ENCODE measurements at places on chromosomes 2 and 18.

DNA sequence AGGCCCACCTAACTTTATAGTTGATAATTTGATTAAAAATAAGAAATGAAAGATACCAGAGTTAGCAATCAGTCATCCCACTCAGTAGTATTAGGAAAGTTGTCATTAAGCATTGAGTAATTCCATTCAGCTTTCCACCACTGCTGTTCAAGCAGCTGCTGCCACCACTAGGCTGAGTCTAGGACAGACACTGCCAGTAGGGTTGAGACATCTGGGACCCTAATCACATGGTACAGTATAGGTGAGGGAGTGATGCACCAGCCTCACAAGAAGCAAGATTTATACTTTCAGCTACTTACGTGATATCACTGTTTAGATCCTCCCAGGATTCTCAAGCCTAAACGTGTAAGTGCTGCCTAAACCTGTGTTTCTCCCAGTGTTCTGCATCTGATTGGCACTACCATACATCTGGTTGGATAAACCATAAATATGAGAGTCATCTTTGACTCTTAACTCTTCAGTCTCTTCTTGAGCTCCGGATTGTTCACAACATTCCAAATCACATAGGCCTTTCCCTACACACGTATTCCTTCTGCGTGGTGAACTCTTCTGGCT lies 3.2 kb downstream of the UBXN4 start:
- no peak for DNase-seq

GRCh38 chr2:105287692-105288091 lies 41.8 kb downstream of the TGFBRAP1 start:
- DNase-seq, result no peak

DNA sequence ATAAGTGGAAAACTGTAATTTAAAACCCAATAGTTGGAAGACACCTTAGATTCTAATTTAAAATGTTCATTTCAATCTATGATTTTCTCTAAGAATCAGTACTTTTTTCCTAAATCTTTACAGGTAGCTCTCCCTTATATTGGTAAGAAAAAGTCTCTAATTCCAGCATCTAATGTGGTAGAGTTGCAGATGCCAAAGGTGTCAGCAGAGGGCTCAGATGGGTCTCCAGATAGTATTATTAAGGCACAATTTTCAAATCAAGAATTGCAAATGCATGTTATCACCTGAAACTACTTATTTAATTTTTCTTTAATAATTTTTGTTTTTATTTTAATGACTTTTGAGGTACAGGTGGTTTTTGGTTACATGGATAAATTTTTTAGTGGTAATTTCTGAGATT lies 25.5 kb upstream of the ITGA4 start:
- DNase-seq, result no peak

- DNase-seq, result no peak
Measured at GRCh38 chr2:10467401-10467800, 19.3 kb upstream of the ODC1 start.

GRCh38 chr2:45578056-45578843 lies 32.8 kb downstream of the SRBD1 start:
- no peak for DNase-seq

DNA sequence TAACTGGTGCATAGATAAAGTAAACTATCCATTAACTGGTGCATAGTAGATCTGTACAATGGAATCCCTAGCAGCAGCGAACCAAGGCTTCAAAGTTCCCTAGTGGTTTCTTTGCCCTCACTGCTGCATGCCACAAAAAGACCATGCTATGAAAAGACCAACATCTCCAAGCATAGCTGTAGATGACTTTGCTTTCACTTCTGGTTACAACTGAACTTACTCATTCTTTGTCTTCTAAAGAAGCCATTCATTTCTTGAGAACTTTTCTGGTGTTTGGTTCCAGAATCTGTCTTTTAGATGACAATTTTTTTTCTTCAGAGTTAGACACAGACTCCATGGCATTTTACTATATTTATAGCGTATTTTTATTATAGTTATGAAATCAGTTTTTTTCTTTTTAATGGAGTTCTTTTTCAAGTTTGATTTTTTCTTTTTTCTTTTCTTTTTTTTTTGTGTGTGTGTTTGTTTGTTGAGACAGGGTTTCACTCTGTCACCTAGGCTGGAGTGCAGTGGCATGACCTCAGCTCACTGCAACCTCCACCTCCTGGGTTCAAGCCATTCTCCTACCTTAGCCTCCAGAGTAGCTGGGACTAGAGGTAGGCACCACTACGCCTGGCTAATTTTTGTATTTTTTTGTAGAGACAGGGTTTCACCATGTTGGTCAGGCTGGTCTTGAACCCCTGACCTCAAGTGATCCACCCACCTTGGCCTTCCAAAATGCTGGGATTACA lies 63.6 kb downstream of the SLC35F5 start:
- DNase-seq, result no peak

DNA sequence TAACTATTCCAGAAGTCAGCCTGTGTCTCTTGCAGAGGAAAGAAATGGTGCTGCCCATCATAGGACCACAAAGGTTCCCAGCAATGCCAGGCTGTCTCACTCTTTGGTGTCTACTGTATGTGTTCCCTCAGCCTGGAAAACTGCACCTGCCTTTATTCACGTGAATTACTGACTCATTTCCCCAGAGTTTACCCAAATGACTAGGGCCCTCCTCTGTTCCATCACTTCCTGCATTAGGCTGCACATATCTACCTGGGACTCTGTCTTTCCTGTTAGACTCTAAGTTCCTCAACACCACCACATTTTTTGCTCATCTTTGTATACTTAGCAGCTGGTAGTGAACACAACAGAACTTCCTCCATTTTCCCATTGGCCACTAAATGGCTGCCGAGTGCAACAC lies 188.3 kb downstream of the FHOD3 start:
- DNase-seq, result no peak

- DNase-seq, result no peak
Measured at GRCh38 chr18:12621742-12622306, 36.1 kb downstream of the SPIRE1 start.

DNA sequence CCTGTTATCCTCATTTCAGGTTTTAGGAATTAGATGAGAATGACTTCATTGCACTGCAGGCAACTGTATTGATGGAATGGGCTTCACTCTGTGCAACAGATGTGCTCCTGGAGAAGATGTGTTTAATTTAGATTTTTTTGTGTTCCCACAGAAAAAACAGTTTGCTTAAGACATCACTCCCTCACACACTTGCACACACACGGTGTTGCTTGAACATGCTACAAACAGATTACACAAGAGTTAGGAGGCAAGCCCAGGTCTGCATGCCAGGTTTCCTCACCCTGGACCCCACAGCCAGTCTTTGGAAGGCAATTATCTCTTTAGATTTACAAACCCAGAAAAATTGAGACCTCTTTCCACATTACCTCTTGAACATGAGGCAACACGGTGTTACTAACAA lies 93.7 kb upstream of the KLHL29 start:
- DNase-seq, result no peak

DNA sequence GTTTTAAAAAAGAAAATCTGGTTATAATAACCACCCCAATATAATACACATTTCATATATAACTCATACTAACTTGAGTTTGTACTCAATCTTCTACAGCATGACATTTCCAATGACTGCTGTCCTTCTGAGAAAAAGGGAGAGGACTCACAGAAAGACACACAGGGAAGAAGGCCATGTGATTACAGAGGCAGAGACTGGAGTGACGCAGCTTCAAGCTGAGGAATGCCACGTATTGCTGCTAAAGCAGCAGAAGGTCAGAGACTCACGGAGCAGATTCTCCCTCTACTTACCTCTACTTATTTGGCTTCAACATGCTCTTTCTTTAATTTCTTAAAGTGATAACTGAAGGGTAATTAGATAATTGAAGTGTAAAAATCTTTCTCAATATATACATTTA lies 753.5 kb upstream of the PKDCC start:
- no peak for DNase-seq

GRCh38 chr2:230382108-230382507 lies 33.9 kb upstream of the SP100 start:
- DNase-seq, result no peak

DNA sequence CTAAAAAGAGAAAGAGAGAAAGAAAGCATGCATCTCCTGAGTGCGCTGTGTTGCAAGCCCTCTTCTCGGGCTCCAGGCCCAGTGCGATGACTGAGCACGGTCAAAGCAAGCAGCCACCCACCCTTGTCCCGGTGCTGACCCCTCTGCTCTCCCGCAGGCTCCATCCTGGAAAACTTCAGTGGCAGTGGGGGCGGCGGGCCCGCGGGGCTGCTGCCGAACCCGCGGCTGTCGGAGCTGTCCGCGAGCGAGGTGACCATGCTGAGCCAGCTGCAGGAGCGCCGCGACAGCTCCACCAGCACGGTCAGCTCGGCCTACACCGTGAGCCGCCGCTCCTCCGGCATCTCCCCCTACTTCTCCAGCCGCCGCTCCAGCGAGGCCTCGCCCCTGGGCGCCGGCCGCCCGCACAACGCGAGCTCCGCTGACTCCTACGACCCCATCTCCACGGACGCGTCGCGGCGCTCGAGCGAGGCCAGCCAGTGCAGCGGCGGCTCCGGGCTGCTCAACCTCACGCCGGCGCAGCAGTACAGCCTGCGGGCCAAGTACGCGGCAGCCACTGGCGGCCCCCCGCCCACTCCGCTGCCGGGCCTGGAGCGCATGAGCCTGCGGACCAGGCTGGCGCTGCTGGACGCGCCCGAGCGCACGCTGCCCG lies 252.5 kb downstream of the GLI2 start:
- no peak for DNase-seq

GRCh38 chr2:112751451-112752197 lies 12.8 kb downstream of the CKAP2L start:
- no peak for DNase-seq

- no peak for DNase-seq
Measured at GRCh38 chr2:173359231-173359630, 4.6 kb downstream of the CDCA7 start.

- no peak for DNase-seq
Measured at GRCh38 chr2:62895632-62896009, 155.0 kb upstream of the OTX1 start.

DNA sequence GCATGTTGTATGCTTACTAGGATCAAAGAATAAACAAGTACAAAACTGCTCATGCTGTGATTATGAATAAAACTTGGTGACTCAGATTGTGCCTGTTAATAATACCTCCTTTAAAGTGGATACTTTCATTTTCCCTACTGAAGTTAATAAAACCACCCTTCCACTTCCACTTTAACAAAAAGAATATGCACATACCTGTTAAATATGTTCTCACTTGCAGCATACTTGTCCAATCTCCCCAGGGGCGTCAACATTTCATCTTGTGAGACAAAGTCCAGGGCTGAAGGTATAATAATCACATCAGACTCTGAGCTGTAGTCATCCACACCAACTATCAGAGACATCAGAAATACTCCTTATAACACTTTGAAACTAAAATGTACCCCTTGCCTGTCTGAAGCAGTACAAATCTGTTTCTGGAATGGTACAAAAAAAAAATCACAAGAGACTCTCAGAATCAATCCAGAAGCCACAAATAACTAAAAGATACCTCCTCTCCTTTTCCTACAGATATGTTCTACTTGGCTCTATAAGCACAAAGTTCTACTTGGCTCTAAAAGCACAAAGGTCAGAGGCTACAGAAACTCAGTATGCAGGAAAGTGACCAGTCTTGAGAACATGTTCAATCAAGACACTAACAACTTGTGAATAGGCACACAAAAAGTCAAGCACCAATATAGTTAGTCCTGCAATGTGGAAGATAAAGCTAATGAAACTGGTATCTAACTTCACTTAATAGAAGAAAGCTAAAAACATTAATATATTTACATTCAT lies 19.3 kb downstream of the PPP4R1 start:
- no peak for DNase-seq

DNA sequence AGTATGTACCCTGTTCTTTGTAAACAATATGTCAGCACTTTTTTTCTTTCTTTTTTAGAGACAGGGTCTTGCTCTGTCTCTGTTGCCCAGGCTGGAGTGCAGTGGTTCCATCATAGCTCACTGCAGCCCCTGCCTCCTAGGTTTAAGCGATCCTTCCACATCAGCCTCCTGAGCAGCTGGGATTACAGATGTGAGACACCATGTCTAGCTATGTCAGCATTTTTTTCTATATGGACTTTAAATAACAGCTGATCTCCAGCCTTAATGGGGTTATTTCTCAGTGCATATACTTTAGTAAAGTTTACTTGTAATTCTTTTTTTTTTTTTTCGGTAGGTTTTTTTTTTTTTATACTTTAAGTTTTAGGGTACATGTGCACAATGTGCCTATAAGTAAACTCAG lies 26.6 kb downstream of the ABCG5 start:
- DNase-seq, result no peak

- DNase-seq, result no peak
Measured at GRCh38 chr2:184322615-184323014, 275.7 kb upstream of the ZNF804A start.

GRCh38 chr2:232960862-232961261 lies 52.2 kb downstream of the NGEF start:
- DNase-seq, result no peak

DNA sequence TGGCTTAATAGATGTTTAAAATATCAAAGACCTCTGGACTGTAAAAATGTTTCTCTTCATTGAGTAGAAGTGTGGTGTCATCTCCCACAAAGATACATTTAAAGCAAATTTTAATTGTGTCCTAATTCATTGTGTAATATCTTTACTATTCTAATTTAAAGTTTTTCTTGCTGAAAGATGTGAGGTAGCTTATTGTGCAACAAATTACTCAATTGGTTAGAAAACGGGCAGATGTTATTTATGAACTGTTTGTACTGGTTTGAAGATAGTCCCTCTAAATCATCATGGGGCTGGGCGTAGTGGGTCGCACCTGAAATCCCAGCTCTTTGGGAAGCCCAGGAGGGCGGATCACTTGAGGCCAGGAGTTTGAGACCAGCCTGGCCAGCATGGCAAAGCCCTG lies 65.3 kb downstream of the CYBRD1 start:
- DNase-seq, result no peak

GRCh38 chr18:7349181-7349837 lies 118.4 kb downstream of the LRRC30 start:
- no peak for DNase-seq

DNA sequence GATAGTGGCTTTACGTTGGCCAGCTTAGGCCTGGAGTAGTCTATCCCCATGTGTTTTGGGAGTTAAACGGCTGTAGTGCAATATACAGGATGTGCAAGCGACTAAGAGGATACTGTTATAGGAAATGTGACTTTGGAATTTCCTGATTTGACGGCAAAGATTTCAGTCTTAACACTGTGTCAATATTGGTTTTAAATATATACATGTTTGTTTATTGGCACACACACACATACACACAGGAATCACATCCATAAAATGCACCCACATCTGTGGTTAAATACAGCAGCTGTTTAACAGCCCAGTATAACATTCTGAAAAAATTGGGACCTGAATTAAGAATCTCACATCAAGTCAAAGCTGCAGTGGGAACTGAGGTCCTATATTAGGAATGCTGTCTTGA lies 347.1 kb downstream of the TXNL1 start:
- no peak for DNase-seq

GRCh38 chr2:228846161-228846560 lies 424.9 kb downstream of the PID1 start:
- no peak for DNase-seq

DNA sequence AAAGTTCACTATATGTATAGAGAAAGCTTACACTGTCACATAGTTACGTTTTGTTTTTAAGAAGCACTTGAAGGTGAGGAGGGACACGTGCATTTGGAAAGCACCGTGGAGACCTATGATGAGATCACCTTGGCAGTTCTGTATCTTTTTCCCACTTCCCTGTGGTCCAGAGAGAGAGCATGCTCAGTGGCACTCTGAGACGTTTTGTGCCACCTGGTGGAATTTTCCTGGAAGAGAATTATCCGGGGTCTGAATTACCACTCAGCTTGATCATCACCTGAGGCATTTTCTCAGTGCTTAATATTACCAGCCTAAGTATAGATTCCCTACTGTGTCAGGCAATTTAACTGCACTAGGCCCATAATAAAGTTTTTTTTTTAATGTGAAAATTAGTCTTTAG lies 469.4 kb upstream of the SMIM21 start:
- no peak for DNase-seq
